ENCODE measurements at places on chromosomes 5 and 9.

DNA sequence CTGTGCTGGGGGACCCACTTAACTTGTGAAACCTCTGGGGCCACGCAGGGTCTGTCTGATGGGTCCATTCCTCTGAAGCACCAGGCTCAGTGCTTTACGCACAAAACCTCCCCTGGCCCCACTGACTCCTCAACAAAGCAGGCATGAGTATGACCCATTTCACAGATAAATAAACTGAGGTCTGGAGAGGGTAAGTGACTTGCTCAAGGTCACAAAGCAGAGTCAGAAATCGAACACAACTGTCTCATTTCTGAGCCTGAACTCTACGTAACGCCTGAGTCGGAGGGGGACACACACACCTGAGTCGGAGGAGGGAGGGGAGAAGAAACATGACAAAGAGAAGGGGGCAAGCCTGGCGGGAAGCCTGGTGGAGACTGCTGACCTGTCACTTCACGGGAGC is 48.0 kb upstream of the RAPGEF1 start:
- DNase-seq = no peak

- DNase-seq = no peak
These were observed 890.0 kb upstream of the NUDT12 start for GRCh38 chr5:104452550-104452949.

DNA sequence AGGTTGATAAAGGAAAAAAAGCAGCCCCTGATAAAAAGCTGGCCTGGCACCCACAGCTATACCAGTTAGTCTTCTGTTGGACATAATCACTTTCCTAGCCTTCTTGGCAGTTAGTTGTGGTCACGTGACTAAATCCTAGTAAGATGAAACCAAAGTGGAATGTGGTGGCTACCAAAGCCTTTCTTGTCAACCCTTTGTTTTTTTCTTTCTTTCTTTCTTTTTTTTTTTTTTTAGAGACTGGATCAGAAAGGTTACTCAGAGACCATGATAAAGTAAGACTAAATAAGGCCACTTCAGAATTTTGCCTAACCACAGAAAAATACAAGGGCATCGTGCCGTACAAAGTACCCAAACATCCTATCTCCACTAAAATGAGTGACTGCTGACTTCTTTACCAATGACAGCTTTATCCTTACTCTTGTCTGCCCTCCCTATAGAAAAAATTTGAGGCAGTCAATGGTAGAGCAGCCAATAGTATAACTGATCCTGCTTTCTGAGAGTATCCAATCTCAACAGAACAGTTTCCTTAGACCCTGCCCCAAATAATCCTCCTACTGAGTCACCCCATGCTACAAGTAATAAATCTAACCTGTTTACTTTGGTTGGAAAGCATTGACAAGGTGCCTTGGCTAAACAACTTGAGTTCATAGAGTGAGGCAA is 14.2 kb upstream of the KIF27 start:
- no peak for DNase-seq

- DNase-seq = no peak
These were observed 118.6 kb downstream of the ADAMTS2 start for GRCh38 chr5:179226696-179227095.

DNA sequence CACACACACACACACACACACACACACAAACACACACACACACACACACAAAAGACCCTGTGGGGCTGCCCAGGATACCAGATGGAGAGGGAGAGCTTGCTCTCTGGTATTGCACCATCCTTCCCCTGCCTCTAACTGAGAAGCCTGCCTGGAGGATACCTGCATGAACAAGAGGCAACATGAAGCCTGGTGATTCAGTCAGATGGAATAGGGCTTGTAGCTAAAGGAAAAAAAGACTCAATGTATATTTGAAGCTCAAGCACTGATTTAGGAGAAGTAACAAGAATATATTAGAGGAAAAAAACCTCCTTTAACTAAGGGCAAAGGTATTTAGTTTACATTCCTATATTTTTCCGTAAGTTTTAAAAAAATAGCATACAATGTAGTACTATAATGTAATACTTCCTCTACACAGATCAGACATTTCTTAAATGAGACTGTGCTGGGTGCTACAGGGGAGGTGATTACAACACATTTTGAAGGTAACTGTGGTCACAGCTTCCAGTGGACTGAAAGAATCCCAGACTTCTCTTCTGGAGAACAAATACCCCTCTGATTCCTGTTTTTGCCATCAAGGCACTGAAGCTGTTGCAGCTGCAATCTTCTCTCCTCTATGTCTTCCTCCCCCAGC is 169.3 kb downstream of the DCP2 start:
- no peak for DNase-seq

- DNase-seq = no peak
These were observed 344.1 kb upstream of the WWC1 start for GRCh38 chr5:167947306-167947705.

- DNase-seq = no peak
These were observed 13.3 kb downstream of the ITGA2 start for GRCh38 chr5:53002491-53002890.

- no peak for DNase-seq
These were observed 13.6 kb upstream of the GPX3 start for GRCh38 chr5:151006704-151007334.

- no peak for DNase-seq
These were observed 105.9 kb upstream of the IER5L start for GRCh38 chr9:129283705-129284606.

GRCh38 chr5:1009359-1010180 is 968 bp downstream of the NKD2 start:
- DNase-seq = no peak

DNA sequence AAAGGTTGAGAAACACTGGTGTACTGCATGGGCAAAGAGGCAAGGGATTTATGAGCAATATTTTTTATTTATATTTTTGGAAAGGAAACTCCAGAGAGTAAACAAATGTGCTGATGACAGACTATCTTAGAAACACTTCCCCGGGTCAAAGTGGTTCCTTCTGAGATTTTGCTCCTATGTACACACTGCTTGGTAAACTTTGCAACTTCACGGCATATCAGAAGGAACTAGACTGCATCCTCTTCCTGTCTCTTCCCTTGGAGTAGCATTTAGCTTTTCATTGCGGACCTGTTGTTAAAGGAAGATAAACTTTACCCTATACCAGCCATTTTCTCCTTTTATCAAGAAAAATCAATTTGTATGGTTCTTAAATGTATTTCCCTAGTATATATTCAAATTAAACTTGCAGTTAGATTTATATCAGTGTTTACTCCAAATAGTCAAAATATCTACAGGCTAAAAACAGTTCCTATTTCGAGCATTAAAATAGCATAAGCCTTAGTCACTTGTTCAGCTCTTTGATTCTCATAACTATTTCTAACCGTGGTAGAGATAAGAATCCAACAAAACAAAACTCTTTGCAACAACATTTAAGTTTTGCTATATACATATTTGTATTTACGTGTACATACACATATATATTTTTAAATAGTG is 48.0 kb upstream of the LRRC19 start:
- DNase-seq = no peak

- DNase-seq = no peak
These were observed 137.9 kb upstream of the GRHPR start for GRCh38 chr9:37284636-37285035.

DNA sequence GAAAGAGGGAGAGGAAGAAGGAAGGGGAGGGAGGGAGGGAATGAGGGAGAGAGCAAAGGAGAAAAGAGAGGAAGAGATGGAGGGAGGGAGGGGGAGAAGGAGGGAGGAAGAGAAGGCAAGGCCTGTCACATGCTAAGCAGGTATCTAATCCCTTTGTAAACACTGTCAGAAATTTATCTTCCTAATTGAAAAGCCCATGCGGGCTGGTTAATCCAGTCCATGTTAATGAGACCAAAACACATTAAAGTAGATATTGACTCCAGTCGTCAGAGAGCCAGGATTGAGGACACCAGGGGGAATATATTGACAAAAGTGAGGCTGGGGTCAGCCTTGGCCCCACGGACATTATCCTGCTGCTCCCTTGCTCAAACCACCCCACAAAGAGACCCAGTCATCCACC is 37.4 kb upstream of the ALDH1B1 start:
- no peak for DNase-seq

DNA sequence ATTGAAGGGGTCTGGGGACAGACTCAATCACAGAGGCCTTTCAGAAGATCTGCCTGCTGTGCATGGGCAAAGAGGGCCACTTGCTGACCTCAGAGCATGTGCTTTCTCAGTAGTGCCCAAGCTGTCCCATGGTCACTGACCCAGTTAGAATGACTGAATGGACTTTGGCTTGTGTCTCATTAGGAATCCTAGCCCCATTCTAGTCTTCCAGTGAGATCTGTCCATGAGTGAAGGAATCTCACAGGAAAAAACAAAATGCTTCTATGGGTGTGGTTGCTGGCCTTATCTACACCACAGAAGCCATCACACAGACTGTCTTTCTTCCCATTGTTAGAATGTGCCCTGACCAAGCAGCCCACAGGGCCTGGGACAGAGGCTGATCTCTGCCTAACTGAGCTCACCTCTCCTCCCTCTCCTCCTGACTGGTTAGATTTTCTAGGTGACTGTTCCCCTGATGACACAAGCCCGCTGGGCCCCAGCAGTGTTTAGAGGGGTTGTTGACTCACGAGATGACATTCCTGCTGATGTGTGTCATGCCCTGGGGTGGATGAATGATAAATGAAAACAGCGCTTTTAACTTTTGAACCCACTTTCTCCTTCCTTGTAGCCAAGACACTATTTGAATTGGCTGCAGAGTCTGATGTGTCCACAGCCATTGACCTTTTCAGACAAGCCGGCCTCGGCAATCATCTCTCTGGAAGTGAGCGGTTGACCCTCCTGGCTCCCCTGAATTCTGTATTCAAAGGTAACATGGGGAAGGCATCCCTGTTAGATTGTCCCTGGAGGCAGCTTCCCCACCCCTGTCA is 24.8 kb downstream of the TGFBI start:
- DNase-seq = no peak

GRCh38 chr9:22010866-22011625 is 1.9 kb upstream of the CDKN2B start:
- no peak for DNase-seq
